ENCODE measurements at places on chromosomes 11 and 22.

DNA sequence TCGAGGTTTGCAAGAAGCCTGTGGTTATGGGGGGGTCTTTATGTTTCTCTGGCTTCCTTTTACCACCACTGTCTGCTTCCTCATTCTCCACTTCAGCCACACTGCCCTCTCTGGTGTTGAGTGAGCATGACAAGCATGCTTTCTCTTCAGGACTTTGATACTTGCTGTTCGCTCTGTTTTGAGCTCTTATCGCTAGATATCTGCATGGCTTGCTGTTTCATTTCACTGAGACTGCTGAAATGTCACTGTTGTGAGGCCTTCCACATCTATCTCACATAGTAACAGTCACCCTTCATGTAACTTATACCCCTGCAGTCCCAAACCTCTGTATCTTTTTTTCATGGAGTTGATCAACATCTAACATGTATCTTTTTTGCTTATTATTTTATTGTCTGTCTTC, 59.8 kb downstream of the TMEM135 start:
- no peak for DNase-seq

GRCh38 chr11:62923601-62924411, 2.6 kb upstream of the CHRM1 start:
- no peak for DNase-seq

DNA sequence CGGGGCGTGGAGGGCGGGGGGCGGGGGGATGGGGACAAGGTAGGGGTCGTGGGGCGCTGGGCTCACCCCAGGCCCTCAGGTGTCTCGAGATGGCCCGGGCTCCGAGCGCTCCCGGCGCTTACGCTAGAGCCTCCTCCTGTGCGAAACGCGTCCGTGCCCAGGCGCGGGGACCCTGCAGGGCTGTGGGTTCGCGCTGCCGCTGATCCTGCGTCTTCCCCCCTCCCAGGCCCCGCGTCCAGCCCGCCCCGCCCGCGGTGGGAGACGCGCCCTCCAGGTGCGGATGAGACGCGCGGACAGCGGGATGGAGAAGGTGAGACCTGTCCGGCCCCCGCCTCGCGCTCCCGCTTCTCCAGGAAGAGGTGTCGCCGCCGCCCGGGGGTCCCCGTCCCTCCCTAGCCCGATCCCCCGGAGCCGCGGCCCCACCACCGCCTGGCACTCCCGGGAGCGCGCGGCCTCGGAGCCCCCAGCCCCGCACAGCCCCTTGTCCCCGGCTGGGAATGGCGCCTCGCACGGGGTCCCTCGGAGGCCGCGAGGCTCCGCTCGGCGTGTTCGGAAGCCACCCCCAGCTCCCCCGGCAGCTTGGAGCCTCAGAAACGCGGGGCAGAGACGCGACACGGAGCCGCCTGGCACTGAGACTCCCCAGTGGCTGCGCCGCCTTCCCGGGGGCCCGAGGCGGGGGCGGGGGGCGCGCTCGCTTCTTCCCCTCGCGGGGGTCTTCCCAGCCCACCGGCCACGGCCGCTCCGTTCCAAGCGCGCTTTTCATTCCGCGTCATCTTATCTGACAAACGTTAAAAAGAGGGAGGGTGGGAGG, 27.6 kb upstream of the TOLLIP start:
- DNase-seq: no peak

DNA sequence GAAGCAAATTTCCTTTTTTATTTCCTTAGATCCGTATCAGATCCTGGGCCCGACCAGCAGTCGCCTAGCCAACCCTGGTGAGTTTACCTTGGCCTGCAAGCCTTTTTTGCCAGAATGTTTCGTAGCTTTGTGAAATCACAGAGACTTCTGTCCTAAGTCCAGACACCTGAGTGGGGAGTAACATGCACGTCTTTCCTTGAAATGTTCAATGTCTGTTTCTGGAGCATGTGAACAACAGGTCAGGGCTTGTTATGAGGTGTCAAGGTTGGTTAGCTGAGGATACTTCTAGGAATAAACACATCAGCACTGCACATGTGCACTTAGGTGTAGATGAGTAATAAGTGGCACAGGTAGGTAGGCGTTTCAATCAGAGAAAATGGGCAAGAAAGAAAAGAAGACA, 58.0 kb downstream of the KCNJ1 start:
- DNase-seq: no peak

DNA sequence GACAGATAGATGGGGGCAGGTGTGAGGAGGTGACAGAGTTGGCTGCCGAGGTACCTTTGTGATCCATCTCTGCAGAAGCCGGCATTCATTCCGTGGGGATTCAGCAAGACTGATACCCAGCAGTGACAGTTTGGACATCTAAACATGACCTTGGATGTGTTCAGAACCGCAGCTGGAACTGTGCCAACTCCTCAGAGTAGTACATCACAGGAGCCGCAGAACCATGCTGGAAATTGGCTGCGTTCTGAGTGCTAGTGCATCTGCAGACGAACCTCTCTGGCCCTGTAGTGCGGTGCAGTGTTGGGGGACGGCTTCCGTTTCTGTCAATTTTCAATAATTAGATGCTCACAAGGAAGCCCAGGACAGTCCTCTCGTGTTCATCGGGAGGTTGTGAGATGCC, 772.1 kb downstream of the NTM start:
- no peak for DNase-seq

GRCh38 chr11:109853156-109853776, 239.9 kb upstream of the ZC3H12C start:
- DNase-seq: no peak

DNA sequence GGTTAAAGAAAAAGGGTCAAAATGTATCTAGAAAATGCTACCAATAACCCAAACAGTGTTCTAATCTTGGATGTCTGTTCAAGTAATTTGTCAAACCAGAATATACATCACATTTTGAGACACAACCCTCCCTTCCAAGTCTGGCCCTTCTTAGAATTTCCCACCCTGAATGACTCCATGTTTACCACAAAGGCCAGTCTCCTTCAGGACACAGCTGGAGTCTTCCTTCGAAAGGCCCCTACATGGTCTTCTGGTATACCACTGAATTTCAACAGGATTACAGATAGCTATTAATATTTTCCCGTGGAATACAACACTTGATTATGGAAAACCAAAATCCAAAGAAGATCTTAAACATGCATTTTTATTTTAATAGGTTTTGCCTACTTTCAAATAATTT, 10.2 kb downstream of the CCDC34 start:
- no peak for DNase-seq

- no peak for DNase-seq
These were observed 25.9 kb downstream of the SHANK3 start for GRCh38 chr22:50698546-50698945.

- DNase-seq: peak; percentile 95
These were observed 96.3 kb downstream of the SWAP70 start for GRCh38 chr11:9760193-9760575.
